ENCODE measurements at places on chromosomes 13 and 19.

DNA sequence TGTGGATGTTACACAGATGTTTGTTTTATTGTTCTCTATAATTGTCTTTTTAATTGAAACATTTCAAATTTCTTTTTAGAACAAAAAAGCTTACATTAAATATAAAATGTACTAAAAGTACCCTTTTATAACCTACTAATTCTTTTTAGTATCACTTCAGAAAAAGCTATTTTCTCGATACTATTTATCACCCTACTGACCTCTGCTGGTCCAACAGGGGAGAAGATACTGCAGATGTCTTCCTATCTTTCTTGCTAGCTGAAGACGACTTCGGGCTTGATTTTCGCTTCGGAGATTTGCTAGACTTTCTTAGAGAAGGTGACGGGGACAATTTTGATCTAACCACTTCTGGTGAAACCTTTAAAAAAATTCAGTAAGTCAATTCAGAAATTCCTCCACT is 42.4 kb downstream of the ZC3H13 start:
- peak; percentile 14 for DNase-seq

DNA sequence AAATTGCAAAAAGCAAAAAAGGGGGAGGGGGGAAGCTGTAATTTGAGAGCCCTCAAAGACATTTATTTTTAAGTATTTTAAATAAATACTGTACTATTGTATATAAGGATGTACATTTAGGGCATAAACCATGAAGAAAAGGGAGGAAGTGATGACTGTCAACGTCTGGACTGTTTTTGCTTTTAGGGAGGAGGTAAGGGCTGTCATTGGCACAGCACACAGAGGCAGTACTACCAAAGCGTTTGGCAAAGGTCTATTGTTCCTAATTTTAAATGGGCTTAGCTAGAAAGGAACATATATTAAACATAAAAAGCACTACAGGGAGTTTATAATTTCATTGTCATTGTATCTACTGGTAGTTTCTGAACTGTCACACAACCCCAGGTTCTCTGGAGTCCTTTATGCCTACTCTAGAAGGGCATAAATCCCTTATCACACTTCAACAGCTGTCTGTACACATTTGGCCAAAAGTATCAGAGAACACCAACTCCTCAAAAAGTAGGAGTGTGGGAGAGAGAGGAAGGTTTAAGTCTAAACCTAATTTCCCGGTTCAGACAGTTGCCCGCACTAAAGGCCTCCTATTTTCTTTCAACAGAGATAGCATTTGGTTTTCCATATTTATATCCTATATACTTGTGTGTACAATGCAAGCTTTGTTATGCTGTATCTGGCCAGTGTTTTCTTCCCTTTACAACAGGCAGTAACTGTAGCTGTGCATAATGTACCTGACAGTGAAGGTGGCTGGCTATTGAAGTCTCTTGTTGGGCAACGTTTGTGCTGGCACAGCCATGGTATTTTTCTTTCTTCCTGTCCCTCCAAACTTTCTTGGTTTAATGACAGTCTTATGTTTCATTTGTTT is 406.2 kb downstream of the KLF5 start:
- no peak for DNase-seq

DNA sequence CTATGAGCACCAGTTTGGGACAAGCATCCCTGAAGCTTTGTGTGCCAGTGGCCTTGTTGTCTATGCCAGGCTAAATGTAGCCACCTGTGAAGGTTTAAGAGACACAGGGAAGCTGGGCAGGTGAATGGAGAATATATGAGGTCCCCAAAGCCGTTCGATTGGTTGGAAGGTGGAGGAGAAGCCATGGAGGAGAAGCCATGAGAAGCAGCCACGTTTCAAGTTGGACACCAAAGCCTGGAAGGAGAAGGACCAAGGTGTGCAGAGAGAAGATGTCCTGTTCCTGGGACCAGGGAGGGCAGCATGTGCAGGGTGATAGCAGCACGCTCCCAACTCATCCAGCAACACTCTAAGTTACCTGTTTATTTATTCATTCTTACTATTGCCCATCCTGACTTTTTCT is 432.3 kb upstream of the TSHZ3 start:
- no peak for DNase-seq

DNA sequence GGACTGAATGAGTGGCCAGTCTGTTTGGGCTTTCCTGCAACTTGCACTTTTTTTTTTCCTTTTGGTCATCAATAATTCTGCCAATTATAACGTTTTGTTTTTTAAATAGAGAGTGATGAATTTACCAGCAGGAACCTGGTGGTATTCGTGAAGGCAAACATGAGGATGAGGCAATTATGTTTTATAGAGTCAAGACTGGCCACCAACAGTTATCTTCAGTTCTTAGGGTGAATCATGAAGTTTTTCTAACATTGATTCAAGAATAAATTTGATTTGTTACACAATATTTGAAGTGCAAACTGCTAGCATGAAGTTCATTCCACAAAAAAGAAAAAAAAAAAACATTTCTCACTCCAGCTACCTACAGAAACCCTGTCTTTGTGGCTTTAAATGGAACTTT is 244.5 kb downstream of the SPRY2 start:
- peak; percentile 5 for DNase-seq

DNA sequence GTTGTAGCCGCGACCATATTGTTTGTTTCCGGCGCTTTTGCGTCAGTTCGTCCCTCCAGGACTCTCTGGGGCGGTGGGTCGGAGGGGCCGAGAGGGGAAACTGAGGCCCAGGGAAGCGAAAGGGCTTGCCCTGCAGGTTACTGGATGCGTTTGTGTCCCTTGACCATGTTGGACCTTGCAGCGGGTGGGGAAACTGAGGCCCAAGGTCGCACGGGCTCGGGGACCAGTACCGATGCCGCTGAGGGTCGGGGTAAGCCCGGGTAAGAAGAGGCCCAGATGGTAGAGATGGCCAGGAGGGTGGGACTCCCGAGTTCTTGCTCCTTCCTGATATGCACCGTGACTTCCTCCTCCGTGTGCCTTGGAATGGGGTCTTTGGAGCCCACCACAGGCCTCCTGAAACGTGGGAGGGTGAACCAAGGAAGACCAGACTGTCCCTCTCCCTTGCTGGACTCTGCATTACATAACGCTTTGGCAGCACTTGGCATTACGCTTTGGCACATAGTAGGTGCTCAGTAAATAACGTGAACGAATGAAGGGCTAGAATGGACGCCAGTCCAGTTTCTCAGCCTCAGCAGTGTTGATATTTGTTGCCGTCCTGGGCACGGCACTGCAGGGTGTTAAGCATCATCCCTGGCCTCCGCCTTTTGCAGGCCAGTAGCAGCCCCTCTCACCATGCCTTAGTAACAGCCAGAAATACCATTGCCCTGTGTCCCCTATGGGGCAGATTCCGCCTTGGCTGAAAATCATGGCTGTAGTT is 743 bp downstream of the CHAF1A start:
- DNase-seq = no peak

DNA sequence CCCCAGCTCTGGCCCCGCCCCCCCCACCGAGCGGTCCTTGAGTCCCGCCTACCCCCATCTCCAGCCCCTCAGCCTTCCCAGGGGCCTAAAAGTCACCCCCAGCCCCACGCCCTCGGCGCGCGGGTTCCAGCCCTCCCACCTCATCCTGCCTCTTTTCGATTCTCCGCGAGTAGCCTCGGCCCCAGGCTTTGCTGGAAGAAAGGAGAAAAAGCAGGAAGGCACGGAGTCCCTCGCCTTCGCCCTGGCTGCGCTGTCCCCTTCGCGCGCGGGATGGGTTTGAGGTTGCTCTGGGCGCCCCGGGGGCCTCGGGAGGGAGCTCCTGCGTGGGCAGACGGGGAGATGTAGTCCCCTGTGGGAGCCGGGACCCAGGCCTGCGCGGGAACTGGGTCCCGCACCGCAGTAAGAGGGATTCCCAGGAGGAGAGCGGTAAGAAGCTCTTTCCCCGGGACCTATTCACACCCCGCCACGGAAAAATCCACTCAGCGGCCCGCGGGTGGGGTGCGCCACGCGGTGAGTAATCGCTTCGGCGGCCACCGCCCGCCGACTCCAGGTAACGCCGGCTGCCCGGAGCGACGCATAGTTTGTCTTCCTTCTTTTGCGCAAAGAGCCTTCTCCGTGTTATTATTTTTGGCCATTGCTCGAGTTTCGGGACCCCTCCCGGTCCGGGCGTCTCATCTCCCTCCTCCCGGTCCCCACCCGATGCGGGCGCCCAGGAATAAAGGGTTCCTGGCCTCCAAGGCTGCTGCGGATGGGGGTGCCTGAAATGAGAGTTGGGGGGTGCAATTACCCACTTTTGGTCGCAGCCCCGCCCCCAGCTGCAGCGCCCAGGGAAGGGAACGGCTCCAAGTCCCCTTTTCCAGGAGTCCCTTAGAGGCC is 865 bp upstream of the CRLF1 start:
- no peak for DNase-seq

GRCh38 chr19:32977280-32977679 is 5.2 kb downstream of the FAAP24 start:
- no peak for DNase-seq

DNA sequence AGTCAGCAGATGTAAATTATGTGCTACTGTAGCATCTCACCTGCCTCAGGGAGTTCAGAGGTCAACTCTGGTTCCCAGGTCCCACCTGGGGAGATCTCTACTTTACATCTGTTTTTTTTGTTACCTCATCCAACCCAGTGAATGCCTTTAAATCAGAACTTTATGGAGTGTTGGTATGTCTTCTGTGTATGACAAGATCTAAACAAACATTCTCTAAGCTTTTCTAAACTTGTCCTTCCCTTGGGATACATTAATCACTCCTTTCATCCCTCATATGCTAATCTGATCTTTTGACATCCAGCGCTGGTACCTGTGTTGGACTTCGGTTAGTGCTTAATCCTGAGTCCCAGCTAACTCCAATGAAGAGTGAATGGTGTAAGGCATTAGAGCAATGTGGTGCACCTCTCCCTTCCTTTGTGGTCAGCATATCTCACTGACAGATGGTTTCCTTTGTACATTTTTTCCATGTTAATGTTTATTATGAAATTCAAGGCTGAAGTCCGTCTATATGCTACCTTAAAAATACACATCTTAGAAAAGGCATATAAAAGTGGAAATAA is 213.4 kb downstream of the ABCC4 start:
- DNase-seq = peak; percentile 73

DNA sequence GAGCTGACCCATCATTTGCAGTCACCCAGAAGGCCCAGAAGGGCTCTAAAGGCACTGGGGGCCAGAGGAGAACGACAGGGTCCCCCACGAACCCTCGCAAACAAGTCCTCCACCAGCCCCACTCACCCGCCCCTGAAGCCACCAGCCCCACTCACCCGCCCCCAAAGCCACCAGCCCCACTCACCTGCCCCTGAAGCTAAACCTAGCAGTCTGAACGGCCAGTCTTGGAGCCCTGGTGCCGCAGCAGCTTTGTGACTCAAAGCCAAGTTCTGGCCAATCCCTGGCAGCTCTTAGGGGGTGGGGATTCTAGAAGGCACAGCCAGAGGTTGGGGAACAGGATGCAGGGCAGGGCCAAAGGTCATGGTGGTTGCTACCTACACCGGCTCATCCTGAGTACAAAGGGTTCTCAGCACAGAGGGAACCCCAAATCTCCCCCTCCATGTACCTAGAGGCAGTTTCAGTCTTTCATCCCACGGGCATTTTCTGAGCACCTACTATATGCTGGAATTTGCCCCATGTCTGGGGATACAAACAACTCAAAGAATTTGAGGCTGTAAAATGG is at the start of gene IQCN:
Gene IQCN, minus strand, starts transcription at position 234 of the 562 bp plus-strand sequence. CDS start 4,974 bp downstream, outside the sequence.
- DNase-seq = peak; percentile 68

GRCh38 chr13:38730332-38730731 is 43.5 kb downstream of the FREM2 start:
- no peak for DNase-seq

GRCh38 chr19:36775768-36776167 is 3.2 kb upstream of the ZNF850 start:
- DNase-seq = no peak

DNA sequence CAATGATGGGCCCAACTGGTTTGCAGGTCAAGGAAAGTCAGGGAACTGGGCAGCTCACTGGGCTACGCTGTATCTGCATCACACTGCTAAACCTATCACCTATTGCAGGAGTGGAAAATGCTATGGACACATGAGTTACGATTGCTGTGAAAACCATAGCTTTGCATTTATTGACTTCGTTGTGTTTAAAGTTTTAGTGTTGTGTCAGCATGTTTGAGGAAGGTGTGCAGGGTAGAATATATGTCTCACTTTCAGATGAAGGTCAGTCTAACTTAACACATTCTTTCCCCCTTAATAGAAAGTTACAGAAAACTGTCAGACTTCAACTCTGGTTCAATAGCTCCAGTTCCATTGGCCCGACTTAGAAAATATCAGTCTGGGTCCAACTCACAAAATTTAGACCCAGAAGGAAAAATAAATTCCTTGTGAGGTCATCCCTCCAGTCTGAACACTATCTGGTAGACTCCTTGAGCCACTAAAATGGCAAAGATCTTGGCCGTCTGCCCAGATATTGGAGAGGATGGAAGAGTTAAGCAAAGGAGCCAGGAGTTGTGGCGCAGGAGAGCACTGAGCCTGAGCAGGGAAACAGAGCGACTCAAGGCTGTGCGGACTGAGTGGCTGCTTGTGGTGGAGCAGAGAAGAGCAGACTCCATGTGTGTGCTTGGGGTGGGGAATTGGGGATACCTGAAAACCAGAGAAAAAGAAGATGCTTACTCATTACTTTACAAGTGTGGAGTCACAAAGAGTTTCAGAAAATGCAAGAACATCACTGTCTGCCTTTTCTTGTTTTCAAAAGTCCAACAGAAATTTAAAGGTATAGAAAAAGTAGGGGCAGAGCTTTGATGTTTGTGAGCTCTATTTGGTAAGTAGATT is 518.5 kb downstream of the FGF9 start:
- no peak for DNase-seq

DNA sequence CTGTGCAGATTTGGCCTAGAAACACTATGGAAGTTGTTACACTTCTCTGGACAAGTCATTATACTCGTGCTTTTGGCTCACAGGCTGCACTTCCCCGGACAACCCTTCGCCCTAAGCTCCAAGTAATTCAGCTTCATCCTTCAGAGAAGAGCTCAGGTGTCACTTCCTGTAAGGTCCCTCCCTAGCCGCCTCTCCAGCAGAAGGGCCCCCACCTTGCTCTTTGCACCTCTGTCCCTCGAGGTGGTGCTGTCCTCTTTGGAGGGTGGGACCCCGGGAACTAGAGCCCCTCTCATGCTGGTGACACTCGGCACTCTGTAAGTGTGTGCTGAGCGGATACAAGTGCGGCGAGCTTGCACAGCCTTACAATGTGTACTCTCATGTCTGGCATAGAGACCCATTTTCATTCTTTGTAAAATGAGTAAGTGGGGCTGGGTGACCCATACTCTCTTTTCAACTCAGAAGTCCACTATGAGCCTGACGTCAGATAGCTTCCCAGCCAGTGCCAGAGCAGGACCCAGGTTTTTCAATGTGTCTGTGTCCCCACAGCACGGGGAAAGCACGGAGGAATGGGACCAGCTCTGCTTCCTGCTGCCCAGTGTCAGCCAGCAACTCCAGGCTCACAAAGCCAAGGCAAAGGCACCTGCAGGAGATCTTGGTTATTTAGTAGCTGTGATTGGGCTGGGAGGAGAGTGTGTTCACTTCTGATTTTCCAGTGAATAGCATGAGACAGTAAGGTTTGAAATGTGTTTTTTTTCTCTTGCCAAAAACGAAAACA is 26.9 kb downstream of the CHAMP1 start:
- DNase-seq = no peak

GRCh38 chr19:44748426-44749254 is at the start of gene BCL3:
BCL3 (plus strand) TSS chr19:44748708; CDS start chr19:44748791, 83 bp downstream.
- peak; percentile 90 for DNase-seq
